ENCODE measurements at places on chromosomes 13 and 19. TPM values are rescaled to one million over a fixed set of nuclear protein-coding genes. Genes with fewer than 3 reads are reported as not detected.

- H3K27me3 ChIP-seq = no peaks in the 10 kb centered on the region
- H3K4me3 ChIP-seq = no peak overlapping the region
- no peak overlapping the region for H3K27ac ChIP-seq
- no peaks in the 10 kb centered on the region for H3K4me1 ChIP-seq
- H3K36me3 ChIP-seq = no peaks in the 10 kb centered on the region
Observed at GRCh38 chr13:38821770-38822551, 135.1 kb downstream of the FREM2 start.

DNA sequence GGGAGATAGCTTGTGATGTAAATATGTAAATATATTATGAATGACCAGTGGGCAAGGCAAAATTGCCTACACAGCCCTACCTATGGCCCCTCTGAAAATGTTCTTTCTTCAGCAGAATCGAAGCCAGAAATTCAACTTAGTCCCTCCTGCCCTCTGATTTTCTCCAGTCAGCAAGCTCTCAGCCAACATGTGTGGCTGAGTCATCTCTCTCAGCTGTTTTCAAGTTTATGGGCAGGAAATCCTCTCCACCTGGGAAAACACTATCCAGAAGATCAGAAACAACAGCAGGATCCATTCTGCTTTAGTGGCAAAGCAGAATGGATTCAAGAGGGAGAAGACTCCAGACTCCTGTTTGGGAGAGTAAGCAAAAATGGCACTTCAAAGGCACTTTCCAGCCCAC is 8.9 kb upstream of the ZNF527 start:
- H3K4me1 ChIP-seq = no peaks in the 10 kb centered on the region
- H3K27me3 ChIP-seq = no peaks in the 10 kb centered on the region
- peaks cover 63% of the 10 kb centered on the region for H3K36me3 ChIP-seq
- H3K4me3 ChIP-seq = no peak overlapping the region

DNA sequence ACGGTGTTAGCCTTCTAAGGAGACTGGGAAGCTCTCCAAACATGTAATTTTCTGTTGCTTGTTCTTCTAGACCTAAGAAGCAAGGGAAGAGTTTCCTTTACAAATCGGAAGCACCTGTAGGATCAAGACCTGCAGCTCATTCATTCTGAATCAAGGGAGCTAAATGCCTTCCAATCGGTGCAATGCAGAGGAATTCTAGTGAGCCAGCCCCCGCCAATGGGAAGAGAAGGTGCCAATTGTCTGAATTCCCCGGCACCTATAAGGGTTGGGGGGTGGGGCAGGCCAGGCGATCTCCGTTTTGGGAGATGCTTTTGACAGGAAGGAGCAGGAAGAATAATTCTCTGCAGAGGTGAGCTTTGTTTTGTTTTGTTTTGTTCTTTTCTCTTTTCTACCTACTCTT is 7.1 kb upstream of the NLRP13 start:
- no peak overlapping the region for H3K27ac ChIP-seq
- H3K4me3 ChIP-seq = no peak overlapping the region
- H3K4me1 ChIP-seq = no peaks in the 10 kb centered on the region
- DNase-seq = no peak
- no peaks in the 10 kb centered on the region for H3K36me3 ChIP-seq
- no peaks in the 10 kb centered on the region for H3K27me3 ChIP-seq

- peaks cover 2% of the 10 kb centered on the region for H3K27me3 ChIP-seq
- H3K27ac ChIP-seq = no peak overlapping the region
- no peak overlapping the region for H3K4me3 ChIP-seq
- no peaks in the 10 kb centered on the region for H3K4me1 ChIP-seq
- no peaks in the 10 kb centered on the region for H3K36me3 ChIP-seq
Observed at GRCh38 chr19:6017576-6017975, 39.6 kb upstream of the RANBP3 start.

Gene TMEM190
- not detected for total RNA-seq

Gene KATNAL1
- 8.2 TPM for total RNA-seq

Gene C19orf67
- 1.1 TPM for total RNA-seq

Gene ZNF836
- 7.8 TPM for total RNA-seq

Gene RHPN2
- total RNA-seq = 2.5 TPM

Gene GNA15
- 109 TPM for total RNA-seq

Data from activated T-helper 1 cell treated with anti-CD3 and anti-CD28 coated beads, Interleukin-12 subunit alpha, Interleukin-12 subunit beta, Interleukin-2, Interleukin-4 antibody, amounts not matched to agents 30 ng/mL and 10 ng/mL and 1 ng/mL, durations not matched to agents 14 hours and 24 hours and 36 hours (primary cell).